ENCODE measurements at places on chromosomes 12 and 14.

- no peak for DNase-seq
Observed at GRCh38 chr12:93990832-93991803, 157.3 kb upstream of the PLXNC1 start.

GRCh38 chr12:8829621-8830020 lies 7.2 kb downstream of the A2ML1 start:
- no peak for DNase-seq

DNA sequence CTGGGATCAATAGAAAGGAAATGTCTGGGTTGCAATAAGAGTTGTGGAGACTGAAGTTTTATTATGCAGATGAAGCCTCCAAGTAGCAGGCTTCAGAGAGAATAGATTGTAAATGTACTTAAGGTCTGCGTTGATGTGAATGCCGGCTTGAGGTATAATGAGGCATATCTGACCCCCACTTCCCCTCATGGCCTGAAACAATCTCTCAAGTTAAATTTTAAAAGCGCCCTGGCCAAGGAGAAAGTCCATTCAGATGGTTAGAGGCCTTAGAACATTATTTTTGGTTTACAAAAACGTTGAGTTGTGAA lies 28.3 kb upstream of the HIGD1C start:
- DNase-seq, result no peak

- peak; percentile 83 for DNase-seq
Observed at GRCh38 chr12:10364815-10365622, 24.8 kb downstream of the KLRK1 start.

DNA sequence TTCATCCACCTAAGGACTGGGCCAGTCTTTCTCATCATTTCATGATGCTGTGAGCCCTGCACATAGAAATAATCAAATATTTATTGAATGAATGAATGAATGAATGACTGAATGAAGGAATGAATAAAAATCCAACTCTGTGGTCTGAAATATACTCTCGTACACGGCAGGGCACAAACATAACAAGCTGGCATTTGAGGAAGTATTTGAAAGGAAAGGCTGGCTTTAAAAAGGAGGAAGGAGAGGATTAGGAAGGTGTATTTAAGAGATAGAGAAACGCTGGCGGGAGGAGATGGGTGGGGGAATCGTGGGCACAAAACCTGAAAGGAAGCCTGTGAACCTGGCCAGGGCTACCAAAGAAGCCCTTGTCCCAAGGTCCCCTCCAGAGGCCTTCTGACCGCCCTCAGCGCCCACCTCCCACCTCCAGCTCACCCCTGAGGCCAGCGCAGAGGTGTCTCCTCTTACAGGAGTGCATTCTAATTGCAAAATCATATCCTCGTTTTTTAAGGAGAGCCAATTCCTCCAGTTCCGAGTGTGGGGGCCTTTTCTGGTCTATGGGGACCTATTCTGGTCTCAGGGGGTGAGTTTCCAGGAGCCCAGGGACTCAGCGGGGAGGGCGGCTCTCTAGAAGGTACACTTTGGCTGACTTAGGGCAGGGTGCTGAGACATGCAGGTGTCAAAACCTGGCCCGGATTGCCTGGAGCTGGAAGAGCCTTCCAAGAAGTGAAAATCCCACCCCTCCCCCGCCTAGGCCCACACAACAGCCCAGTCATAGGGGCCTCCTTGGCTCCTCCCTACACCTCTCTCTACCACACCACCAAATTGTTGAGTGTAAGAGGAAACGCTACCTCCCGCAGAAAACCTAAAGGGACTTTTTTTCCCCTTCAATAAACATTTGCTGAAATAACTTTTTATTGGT lies 8.7 kb upstream of the JDP2 start:
- no peak for DNase-seq

Data from uterus (tissue), 4 donors.